ENCODE measurements at places on chromosomes 4 and X. TPM values are rescaled to one million over a fixed set of nuclear protein-coding genes. Genes with fewer than 3 reads are reported as not detected.

BMPR1B gene
- total RNA-seq: 1.2 TPM

RTL3 gene
- total RNA-seq: not detected

SLC9A6 gene
- 14.0 TPM for total RNA-seq

TEX13C gene
- not detected for total RNA-seq

PRDX4 gene
- total RNA-seq: 39.9 TPM

SPOCK3 gene
- total RNA-seq: not detected

GUCY1A1 gene
- total RNA-seq: 11.7 TPM

MAGIX gene
- total RNA-seq: 4.9 TPM

FAM241A gene
- 3.7 TPM for total RNA-seq

GPR143 gene
- total RNA-seq: 10.6 TPM

F8A2 gene
- not detected for total RNA-seq

PLS3 gene
- 144 TPM for total RNA-seq

RAB28 gene
- 9.7 TPM for total RNA-seq

KCNE5 gene
- not detected for total RNA-seq

HSFX4 gene
- total RNA-seq: not detected

ASB12 gene
- not detected for total RNA-seq

RADX gene
- 5.1 TPM for total RNA-seq

GNRHR gene
- total RNA-seq: not detected

DMP1 gene
- not detected for total RNA-seq

GUCY1B1 gene
- total RNA-seq: 8.1 TPM

NIPAL1 gene
- total RNA-seq: 22.3 TPM

XAGE1A gene
- not detected for total RNA-seq

ZNF157 gene
- total RNA-seq: not detected

Measured in suprapubic skin (tissue), 4 donors.